ENCODE measurements at places on chromosomes 11 and 22.

- no peak for DNase-seq
Observed at GRCh38 chr11:122343210-122343609, 227.2 kb upstream of the BLID start.

- no peak for DNase-seq
Observed at GRCh38 chr22:23722724-23723123, 28.2 kb downstream of the ZNF70 start.

GRCh38 chr11:41050791-41051190, 408.7 kb downstream of the LRRC4C start:
- no peak for DNase-seq

DNA sequence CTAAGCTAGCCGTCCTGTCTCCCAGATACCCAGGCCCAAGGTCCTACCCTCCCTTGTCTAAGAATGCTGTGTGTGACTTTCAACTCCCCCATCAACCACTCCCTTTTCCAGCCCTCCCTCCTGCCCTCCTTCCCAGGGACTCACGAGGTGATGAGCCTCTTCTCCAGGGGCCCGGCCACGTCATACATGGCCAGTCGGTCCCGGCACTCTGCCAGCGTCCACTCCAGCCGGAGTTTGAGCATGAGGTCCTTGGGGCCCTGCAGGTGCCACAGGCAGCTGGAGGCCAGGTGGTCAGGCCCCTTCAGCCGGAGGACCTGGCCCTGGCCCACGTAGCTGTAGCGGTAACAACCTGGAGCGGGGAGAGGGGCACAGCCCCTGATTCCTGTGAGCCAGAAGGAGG, 20.1 kb downstream of the TMPRSS6 start:
- DNase-seq = no peak

DNA sequence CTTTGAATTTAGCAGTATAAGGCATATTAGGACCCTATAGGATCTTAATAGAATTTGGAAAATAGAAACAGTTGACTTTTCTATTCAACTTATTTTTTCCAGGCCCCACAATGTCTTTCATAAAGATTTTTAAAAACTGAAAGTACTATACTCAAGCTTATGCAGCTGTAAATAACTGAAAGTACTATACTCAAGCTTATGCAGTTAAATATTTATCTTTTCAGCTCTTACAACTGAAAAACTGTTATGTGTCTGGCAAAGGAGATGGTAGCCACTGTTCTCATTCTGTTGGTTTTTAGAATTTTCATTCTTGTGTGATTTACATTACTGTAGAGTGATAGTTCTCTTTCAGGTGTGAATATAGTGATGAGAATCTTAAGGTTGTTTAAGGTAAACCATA, 16.5 kb downstream of the HIPK3 start:
- DNase-seq = no peak

DNA sequence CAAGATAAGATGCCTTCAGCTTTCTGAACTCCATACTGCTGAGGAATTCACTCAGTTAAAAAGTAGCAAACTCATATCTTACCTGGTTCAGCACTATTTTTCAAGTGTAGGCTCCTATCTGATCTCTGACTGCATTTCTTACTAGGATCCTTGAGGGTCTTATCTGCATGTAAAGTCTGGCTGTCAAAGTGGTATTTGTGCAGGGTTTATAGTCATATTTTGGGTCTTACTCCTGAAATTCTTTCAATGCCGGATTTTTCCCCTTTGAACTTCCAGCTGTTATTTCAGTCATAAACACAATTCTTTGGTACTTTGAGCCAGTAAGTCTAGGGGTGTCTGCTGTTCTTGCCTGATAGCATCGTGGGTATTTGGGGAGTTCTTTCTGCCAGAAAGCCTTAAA, 25.3 kb upstream of the NOX4 start:
- no peak for DNase-seq

DNA sequence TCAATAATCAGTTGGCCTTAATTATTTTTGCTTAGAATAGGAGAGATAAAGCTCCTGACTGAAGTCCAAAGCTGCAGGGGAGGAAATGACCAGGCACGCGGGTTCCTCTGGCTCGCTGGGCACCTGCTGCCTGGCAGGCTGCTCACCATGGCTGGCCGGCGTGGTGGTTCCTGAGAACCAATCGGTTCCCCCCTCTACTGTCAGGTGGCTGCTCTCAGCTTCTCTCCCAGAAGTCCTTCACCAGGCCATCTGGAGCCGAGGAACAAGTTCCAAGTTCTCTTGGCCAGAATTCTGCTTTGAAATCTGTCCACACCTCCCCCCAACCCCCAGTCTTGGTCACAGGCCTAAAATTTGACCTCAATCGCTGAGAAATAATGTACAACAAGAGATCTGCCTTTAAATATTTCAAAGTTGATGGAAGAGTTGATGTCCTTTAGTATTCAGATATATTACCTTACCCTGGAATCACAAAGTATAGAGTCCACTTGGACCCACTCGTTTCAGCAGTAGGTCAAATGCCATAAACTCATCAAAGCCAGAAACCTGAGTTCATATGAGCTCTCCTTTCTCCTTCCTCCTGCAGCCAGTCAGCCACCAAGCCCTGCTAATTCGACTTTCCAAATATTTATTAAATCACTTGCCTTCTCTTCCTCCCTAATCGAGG, 25.2 kb downstream of the EXPH5 start:
- DNase-seq = no peak

DNA sequence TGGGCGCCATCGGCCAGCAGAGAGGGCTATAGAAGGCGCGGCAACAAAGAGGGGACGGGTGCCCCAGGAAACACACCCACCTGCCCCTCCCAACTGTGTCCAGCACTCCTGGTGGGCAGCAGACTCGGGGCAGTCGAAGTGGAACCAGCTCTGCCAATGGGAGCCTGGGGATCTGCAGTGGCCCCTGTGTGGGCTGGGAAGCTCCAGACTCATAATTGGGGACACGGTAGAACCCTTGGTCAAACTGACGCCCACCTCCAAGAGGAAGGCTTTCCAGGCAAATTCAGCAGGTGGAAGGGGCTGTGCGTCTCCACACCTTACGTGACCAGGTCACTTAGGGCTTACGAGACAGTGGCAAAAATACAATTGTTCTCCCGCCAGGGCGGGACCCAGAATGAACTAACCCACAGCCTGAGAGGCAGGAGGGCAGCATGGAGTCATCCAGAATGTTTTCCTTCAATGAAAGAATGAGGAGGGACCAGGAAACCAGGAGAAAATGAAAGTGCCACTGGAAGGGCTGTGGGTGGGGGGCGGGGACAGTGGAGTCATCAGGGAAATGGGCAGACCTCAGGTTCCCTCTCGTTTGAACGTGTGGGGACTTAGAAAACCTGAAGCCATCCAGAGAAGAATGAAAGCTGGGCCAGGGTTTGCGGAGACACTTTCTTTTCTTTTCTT, 53.2 kb upstream of the SHANK2 start:
- no peak for DNase-seq

GRCh38 chr11:3854660-3854976, 846 bp upstream of the STIM1 start:
- no peak for DNase-seq

DNA sequence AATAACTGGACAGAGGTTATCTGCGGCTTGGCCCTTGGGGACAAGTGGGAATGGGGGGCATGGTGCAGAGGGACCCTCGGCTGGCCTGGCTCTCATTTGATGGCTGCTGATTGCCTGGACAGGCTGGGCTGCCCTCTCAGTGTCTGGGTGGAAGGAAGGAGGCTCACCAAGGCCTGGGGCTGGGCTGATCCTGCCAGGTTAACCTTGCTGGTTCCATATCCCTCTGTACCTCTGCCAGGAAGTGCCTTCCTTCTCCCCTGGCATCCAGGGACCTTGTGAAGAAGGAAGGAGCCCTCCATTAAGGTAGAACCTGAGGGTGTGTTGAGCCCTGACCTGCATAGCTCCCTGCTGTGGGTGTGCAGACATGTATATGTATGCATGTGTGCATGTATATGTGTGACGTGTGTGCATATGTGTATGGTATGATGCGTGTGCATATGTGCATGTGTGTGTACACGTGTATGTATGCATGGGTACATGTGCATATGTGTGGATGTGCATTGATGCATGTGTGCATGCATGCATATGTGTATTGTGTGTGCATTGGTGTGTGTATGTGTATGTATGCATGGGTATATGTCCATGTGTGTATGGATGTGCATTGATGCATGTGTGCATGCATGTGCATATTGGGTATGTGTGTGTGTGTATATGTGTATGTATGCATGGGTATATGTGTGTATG, 433.9 kb downstream of the TBC1D22A start:
- no peak for DNase-seq

DNA sequence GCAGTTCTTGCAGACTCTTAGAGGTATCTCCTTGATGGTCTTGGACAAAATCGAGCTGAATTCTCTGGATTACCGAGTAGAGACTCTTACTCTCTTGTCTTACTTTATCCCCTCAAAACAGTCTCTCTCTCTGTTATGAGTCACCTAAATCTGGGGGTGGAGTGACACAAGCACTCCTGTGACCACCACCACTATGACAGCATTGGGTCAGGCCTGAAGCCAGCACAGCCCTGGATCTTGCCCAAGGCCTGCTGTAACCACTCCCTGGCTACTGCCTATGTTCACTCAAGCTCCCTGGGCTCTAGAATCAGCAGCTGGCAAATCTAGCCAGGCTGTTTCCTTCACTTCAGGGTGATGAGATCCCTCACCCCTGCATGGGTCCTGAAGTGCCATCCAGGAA, 662.5 kb downstream of the LUZP2 start:
- no peak for DNase-seq

GRCh38 chr11:856397-856796, 13.7 kb downstream of the TSPAN4 start:
- no peak for DNase-seq

DNA sequence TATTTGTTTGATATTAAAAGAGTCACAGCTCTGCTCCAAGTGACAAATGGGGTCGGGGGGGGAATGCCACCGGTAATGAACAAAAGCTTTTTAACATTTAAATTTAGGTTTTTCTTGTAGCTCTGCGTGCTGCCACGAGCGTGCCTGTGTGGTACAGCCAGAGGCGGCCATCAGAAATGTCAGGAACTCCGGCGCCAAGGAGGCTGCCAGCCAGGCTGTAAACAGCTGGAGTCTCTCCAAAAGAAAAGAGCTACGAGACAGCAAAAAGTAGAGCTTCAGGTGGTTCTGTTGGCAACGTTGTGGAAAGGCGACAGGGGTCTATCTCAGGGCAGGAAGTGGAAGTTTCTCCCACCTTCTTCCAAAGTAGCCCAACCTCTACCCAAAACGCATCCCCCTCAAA, 532.8 kb downstream of the OPCML start:
- no peak for DNase-seq

GRCh38 chr11:1205987-1206331, 16.9 kb upstream of the MUC5B start:
- DNase-seq = no peak

DNA sequence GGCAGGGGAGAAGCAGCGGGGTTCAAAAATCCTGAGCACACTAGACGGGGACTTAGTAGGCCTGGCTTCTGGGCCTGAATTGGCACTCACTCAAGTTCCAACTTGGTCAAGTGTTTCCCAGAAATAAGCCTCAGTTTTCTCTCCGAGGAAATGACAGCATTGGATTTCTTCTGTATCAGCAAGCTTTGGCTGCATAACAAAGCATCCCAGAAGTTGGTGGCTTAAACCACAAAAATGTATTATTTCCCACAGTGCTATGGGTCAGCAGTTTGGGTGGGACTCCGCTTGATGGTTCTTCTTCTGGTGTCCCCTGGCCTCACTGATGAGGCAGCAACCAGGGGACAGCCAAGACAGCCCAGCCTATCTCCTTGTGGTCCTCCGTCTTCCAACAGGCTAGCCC, 1.6 kb upstream of the CYTH4 start:
- DNase-seq = no peak

- no peak for DNase-seq
Observed at GRCh38 chr22:37196539-37197450, 8.7 kb upstream of the C1QTNF6 start.

DNA sequence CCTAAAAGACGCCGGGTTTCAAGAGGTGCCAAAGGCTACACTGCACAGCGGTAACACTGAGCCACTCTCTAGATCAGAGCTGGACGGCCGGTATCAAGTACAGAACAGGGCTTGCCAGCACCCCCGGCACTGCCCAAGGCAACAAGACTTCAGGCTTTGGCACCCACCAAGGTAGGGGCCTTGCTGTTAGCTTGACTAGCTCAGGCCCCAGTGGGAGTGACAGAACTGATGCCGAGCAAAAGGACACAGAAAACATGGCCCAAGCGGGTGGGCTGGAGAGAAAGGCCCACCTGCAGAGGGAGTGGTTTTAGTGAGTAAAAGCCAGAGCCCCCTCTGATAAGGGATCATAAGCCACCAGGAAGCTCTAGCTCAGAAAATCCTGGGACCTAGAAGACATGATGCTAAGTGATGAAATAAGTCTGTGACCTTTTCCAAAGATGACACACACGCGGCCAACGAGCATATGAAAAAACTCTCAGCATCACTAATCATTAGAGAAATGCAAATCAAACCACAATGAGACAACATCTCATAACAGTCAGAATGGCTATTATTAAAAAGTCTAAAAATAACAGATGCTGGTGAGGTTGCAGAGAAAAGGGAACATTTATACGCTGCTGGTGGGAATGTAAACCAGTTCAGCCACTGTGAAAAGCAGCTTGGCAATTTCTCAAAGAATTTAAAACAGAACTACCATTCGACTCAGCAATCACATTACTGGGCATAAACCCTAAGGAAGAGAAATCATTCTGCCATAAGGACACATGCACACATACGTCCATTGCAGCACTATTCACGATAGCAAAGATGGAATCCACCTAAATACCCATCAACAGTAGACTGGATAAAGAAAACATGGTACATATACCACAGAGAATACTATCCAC, 12.9 kb downstream of the EHD1 start:
- no peak for DNase-seq

DNA sequence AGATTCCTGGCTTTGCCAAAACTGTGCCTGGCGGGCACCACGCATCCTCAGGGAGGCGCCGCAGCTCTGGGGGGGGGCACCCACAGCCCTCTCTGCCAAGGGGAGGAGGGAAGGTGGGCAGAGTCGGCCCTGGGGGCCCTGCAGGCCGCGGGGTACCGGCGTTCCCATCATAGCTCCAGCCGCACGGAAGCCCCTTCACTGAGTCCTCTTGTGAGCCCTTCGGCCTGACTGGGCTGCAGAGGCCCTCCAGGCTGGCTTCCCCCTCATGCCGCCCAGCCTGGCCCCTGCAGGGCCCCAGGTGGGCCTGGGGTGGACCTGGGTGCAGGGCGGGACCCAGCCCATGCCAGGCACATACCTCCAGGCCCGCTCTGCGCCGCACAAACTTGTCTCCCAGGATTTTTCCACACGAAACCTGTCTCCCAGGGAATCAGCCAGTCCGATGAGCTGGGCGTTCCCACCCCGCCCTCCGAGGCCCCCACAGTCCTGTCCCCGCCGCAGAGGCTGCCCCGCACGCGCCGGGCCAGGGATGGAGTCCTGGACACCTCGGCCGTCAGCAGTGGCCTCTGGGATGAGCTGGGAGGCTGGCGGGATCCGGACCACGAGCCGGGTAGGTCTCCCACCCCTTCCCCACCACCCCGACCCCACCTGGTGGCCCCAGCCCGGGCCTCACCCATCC, 1.8 kb upstream of the PKP3 start:
- no peak for DNase-seq

Data from NCI-H2107 (cell line).